ENCODE measurements at places on chromosomes 3 and 15.

GRCh38 chr15:33636234-33636633 lies 325.5 kb downstream of the RYR3 start:
- DNase-seq: no peak

GRCh38 chr15:74422652-74423430 lies 10.9 kb downstream of the SEMA7A start:
- DNase-seq: no peak

DNA sequence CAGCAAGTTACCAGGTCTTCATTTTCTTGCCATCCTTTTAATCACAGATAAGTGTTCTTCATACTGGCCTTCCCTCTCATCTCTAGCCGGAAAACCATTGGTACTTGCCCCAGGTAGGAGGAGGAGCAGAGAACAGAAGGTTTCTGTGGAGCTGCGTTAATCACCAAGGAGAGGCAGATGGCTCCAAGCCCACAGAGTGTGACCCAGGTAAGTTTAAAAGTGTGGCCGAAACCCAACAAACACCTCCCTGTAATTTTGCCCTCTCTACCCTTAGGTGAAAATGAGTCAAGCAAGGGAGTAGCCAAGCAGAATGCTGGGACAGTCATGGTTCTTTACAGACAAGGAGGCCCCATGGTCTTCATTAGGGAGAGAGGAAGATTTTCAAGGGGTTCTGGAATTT lies 37.3 kb downstream of the NFKBIZ start:
- no peak for DNase-seq

- no peak for DNase-seq
Observed at GRCh38 chr15:100693451-100693850, 91.1 kb downstream of the ASB7 start.

DNA sequence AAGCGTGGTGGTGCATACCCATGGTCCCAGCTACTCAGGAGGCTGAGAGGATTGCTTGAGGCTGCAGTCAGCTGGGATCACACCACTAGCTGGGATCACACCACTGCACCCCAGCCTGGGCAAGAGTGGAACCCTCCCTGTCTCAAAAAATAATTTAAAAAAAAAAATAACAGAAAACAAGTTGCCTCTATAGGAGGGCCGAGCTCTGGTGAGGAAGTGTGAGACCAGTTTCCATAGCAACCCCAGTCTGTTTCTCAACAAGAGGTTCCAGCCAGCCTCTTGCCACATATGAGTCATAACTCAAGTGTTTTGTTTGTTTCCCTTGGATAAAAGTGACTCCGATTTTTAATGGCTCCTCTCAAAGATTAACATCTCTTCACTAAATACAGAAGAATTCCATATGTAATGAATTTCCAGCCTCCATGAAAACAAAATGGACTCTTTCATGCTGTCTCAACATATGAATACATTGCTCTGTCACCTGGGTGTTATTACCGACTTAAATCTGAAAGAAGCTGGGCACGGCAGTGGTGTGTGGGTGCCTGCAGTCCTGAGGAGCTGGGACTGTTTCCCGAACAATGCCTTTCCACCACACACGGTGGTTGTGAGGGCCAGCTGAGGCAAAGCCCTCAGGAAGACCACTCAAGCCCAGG lies 19.7 kb downstream of the TMEM43 start:
- peak; percentile 76 for DNase-seq

- DNase-seq: no peak
Observed at GRCh38 chr3:188890572-188891270, 281.1 kb upstream of the TPRG1 start.

DNA sequence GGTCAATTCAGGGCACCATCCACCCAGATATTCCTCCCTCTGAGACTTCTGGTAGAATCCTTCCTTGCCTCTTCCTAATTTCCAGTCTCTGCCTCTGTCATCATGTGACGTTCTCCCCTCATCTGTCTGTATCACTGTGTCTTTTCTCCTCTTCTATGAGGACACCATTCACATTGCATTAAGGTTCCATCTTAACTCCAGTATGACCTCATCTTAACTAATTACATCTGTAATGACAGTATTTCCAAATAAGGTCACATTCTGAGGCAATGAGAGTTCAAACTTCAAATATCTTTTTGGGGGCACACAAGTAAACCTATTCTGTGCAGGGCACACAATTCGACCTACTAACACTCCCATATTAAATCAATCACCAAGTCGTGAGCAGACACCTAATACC lies 169.7 kb downstream of the FHIT start:
- no peak for DNase-seq

DNA sequence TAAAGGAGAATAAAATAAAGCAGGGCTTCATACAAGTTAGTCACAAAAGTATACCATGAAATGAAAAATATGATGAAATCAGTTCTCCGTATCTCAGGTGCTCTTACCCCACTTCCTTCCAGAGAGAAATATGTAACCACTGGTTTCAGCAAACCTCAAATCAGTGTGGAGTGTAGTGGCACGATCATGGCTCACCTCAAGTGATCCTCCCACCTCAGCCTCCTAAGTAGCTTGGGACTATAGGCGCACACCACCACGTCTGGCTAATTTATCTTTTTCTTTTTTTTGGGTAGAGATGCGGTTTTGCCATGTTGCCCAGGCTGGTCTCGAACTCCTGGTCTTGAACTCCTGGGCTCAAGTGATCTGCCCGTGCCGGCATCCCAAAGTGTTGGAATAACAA lies 24.2 kb downstream of the DENND4A start:
- DNase-seq: no peak

GRCh38 chr3:166283840-166284239 lies 446.6 kb upstream of the BCHE start:
- no peak for DNase-seq

DNA sequence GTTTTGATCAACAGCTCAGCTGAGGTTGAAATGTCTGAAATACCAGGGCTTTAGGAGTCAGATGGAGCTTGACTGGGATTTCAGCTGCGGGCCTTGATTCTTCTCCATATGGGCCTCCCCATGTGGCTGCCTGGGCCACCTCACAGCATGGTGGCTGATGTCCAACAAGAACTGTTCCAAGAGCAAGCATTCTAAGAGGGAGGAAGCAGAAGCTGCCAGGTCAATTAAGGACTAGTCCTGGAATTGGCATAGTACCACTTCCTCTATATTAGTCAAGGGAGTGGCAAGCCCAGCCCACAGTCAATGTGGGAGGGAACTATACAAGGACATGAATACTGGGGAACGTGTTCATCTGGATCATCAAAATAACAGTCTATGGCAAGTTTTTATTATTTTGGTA lies 181.7 kb upstream of the ANKRD28 start:
- DNase-seq: no peak

DNA sequence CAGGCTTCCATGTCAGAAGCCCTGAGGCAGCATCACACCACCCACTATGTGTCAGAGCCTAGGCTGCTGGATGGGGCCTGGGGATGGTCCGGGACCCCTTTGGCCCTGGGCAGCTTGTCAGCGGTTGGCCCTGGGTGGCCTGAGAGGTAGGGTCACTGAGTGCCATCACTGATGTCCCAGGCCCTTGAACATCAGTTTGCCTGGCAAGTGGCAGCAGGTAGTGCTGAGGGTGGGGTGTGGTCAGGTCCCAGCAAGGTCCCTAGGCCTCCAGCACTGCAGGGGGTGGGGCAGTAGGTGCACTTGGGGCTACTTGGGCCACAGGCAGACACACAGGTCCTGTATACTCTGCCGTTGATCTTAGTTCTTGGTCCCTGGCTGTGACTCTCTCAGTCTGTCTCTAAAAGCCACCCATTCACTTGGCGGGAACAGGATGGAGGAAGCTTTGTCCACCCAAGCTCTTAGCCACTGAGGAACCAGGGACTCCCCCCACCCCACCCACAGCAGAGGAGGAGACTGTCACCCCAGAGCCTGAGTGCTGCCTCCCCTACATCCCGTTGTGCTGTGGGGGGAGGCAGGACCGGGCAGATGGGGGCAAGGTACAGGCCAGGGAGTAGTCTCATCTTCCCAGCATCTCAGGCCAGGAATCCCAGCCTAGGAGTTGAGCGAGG lies 5.8 kb downstream of the GNAI2 start:
- DNase-seq: no peak

DNA sequence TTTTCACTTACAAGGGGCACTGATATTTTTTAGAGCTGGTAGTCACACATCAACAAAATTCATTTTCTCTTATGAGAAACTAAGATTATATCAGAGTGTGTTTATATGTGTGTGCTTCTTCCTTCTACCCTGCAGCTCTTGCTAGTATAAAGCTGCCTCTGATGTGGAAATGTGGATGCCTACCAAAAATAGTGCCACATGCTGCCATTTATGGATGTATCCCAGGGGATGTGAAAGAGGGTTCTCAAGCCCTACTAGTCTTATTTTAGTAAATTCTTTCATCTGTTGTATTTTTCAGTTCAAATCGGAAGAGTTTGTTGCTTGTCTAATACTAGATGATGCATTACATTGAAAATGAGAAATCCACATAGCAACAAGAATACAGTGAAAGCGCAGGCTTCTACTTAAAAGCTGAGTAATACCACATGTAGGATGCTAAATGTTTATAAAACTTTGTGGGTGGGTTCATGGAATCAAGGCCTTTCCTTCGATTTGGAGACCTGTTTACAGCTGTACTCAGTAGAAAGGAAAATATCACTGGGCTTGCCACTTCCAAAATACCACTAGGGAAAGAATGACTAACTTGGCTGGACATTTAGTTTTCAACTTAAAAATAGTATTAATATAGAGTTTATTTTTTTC lies 399.2 kb downstream of the EPHA3 start:
- DNase-seq: no peak

DNA sequence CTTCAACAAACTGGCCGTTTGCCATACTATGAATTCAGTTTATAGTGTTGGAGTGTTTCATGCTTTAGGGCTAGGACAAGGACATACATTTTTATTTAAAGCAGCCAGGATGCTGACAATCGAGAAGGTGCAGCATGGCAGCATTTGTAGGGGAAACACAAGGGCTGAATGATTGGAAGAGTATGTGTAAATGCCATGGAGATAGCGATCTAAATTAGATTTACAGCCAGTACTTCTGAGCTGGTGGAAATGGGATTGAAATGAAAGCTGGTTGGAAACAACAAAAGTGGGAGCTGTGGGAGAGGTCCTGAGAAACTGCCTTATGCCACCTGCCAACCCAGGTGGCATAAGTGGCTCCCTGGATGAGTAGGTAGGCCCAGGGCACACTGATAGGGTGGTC lies 209.9 kb upstream of the MRPL3 start:
- no peak for DNase-seq

DNA sequence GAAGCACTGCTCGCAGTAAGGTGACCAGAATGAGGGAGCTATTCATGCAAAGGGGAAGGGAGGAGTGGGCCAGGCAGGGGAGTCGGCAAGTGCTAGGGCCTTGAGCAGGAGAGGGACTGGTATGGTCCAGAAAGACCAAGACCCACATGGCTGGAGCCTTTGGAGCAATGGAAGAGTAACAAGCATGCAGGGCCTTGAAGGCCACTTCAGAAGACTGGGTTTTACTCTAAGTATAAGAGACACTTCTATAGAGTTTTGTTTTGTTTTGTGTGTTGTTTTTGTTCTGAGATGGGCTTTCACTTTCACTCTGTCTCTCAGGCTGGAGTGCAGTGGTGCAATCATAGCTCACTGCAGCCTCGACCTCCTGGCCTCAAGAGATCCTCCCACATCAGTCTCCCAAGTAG lies 42.0 kb downstream of the BFSP2 start:
- no peak for DNase-seq

DNA sequence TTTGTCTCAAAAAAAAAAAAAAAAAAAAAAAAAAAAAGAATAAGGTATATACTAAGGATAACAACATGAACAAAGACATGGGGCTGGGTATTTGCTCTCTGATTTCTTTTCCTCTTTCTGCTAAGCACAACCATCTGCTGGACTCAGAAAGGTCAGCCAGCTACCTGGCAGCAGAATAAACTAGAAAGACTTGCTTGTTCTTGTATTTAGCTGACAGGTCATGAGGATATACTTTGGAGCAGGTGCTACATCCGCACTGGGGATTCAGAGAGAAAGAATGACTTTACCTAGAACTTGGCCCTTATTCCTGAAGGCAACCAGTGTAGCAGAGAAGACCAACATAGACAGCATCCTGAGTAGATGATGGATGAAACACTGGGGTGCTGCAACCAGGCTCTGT lies 550.5 kb downstream of the NTRK3 start:
- no peak for DNase-seq

DNA sequence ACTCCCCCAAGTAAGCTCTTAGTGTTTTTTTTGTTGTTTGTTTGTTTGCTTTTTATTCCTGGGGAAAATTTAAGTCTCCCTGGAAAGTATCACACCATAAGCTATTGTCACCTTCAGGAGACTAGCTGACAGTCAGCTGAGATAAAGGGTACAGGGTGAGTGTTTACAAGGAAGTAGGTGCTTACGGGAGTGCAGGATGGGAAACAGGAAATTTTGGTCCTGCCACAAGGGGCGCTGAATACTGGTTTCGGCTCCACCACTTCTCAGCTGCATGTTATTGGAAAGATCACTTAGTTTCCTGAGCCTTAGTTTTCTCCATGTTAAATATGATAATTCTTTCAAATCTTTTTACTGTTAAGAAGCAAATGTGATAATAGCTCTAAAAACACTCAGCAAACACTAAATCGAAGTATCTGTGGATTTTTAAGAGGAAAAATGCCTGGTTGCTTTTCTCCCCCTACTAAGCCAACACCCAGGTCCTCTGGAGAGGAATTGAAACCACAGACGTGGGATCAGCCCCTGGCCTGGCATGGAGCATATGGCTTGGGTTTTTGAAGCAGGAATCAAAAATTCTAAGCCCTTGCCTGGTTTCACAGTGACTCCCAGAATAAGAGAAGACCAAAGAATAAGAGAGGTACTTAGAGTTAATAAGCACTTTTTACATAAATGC lies 90.7 kb downstream of the SCN11A start:
- no peak for DNase-seq

GRCh38 chr3:73915886-73916285 lies 291.1 kb upstream of the PDZRN3 start:
- DNase-seq: no peak

DNA sequence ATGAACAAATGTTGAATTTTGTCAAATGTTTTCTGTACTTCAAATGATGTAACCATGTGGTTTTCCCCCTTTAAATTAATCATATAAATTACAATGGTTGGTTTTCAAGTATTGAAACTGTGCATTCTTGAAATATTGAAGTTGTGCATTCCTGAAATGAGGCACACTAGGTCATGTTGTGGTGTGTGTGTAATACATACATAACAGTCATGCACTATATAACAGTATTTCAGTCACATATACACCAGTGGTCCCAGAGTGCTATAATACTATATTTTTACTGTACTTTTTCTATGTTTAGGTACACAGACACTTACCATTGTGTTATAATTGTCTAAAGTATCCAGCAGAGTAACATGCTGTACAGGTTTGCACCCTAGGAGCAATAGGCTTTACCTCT lies 11.0 kb upstream of the IQCF5 start:
- no peak for DNase-seq

Measured in stimulated activated naive CD8-positive, alpha-beta T cell treated with anti-CD3 and anti-CD28 coated beads, Interleukin-15, amount 100 ng/mL, for 72 hours (primary cell).